ENCODE measurements at places on chromosomes 3 and 15. TPM values are rescaled to one million over a fixed set of nuclear protein-coding genes. Genes with fewer than 3 reads are reported as not detected.

The TAGLN3 gene
- total RNA-seq = not detected

- DNase-seq = no peak
Observed at GRCh38 chr15:57920911-57921310, 144.6 kb downstream of the ALDH1A2 start.

GRCh38 chr3:64047787-64048186 is 24.5 kb upstream of the PSMD6 start:
- no peak for DNase-seq

GRCh38 chr15:73620078-73620477 is 13.1 kb downstream of the NPTN start:
- DNase-seq = no peak

The KCNMB2 gene
- 0.41 TPM for total RNA-seq

GRCh38 chr3:114453361-114453780 is 159.5 kb downstream of the TIGIT start:
- no peak for DNase-seq

The SKOR1 gene
- 0.08 TPM for total RNA-seq

GRCh38 chr15:70047386-70048197 is 50.1 kb downstream of the TLE3 start:
- DNase-seq = peak; percentile 18

The SCAANT1 gene
- total RNA-seq = not detected

DNA sequence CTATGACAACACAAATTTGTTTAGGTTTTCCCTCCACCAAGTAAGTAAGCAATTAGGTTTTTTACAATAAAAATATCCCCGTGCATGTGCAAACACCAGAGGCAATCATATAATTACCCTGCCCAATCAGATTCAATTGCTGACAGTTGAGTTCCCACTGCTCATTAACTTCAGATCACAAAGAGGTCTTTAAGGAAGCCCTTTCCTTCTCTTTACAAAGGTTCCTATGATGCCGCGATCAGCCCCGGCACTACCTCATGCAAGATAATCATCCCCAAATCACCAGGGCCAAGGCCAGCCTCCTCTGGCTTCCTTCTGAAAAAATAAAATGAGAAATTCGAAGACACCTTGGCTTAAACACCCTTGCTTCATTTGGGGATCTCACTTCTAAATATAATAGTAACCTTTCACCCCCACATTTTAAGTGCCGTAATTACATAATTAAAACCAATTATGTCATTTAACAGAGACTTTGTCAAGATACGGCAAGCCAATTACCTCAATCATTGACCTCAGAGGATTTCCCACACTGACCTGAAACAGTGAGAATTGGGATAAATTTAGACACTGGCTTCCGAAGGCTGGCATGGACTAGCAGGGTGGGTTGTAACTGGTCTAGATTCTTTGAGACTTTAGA is 121.3 kb upstream of the WNT5A start:
- DNase-seq = no peak

The FRMD5 gene
- 16.3 TPM for total RNA-seq
